ENCODE measurements at places on chromosomes 5 and 9.

DNA sequence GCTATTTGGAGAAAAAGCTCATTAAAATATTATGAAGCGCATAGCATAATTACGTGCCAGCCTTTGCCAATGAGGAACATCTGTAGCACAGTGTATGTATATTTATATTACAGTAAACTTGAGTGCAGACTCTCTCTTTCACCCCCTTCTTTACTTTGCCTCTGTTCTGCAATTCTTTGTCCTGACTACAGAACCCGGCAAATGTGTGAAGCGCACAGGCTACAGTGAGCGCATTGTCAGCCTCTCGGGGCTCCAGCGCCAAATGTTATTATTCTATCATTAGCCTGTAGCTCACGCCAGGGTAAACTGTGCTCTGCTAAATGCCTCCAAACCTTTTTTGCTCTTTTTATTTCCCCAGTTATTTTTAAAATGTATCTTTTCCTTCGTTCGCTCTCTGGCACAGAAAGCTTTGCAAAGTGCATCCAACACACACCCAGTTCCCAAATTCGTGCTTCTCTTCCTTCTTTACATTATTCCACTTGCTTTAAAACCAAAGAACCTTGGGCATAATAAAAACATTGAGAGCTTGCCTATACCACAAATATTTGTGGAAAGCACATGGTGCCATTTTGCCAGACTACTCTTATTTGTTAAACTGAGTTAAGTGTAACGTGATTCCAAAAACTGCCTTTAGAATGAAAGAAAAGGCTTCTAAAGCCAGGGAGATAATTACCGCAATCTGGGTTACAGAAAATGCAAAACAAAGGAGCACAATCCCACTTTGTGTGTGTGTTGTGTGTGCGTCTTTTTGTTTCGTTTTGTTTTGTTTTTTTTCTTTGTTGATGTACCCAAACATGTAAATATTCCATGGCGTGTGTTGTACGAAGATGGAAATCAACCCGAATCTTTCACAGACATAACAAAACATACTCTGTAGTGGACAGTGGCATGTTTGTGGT lies 164.1 kb upstream of the MPDZ start:
- DNase-seq, result no peak

DNA sequence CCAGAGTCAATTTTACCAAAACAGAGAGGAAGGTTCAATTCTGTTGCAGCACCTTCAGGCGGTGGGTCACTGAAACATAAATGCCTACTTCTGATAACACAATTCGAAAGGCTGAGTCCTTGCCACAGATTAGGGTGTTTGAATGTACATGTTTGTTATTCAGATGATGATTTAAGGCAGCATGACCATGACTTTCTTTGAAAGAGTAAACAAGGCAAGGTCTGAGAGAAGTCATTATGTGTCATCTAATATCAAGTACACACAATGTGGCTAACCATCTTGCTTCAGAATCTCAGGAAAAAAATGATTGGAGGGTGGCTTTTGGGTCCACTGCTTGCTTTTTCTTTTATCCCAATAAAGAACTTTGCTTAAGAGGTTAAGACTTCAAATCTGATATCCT lies 457.5 kb downstream of the TAF11L14 start:
- no peak for DNase-seq

GRCh38 chr5:38329132-38329715 lies 70.9 kb downstream of the EGFLAM start:
- DNase-seq, result no peak

GRCh38 chr5:39521098-39521860 lies 96.5 kb upstream of the DAB2 start:
- DNase-seq, result no peak

DNA sequence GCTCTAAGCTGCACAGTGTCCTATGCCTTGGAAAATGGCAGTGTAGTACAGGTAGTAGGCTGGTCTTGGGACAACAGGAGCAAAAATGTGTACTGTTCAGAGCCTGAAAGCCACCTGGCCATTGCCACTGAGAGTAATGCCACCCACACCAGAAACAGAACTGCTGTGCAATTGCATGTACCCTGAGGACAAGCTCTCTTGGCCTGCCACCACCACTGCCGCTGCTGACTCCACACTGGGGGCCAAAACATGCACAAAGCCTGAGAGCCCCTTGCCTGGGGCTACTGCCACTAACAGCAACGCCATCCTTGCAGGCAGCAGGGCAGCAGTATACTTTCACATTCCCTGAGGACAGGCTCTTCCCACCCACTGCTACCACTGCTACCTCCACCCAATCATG lies 251.9 kb upstream of the CDH12 start:
- DNase-seq, result no peak

DNA sequence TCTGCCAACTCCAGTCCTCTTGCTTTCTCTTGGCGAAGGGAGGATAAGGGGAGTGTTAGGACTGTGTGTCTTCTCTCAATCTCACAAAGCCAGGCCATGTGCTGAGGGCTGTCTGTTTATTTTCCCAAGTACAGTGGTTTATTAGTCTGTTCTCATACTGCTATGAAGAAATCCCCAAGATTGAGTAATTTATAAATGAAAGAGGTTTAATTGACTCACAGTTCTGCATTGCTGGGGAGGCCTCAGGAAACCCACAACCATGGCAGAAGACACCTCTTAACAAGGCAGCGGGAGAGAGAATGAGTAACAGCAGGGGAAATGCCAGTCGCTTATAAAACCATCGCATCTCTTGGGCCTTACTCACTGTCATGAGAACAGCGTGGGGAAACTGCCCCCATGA lies 36.2 kb upstream of the CKS2 start:
- peak; percentile 95 for DNase-seq

GRCh38 chr9:4743131-4743875 lies 2.3 kb upstream of the AK3 start:
- DNase-seq, result no peak

- DNase-seq, result no peak
Observed at GRCh38 chr9:123320814-123321213, 35.2 kb upstream of the CRB2 start.

- no peak for DNase-seq
Observed at GRCh38 chr5:121987685-121988073, 25.9 kb downstream of the SRFBP1 start.

DNA sequence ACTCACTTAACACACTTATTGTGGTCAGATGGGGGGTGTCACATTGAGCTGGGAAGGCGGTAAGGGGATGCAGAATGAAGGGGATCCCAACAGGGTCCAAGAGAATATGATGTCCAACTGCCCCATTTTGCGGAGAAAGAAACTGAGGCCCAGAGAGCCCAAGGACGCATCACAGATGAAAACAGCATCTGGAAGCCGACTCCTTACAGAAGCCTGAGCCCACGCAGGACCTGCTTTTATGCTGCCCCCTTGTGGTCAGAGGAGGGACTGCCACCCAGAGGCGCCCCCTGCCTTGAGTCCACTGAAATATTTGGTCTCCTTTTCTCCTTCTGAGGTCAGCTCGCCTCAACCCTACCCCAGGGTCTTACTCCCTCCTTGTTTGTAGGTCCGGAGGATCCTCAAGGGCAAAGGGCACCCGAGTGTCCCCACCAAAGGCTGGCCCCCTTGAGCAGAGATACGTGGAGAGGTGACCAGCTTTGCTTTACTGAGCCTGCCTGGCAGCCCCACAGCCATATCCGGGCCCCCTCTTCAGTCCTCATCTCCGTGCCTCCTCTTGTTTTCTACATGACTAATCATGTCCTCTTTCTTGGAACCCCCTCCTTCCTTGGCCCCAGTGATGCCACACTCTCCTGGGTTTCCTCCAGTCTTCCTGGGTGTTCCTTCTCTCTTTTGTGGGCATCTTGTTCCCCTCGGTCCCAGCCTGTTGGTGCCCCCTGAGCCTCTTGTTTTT lies 30.0 kb upstream of the TTLL11 start:
- no peak for DNase-seq

- no peak for DNase-seq
Observed at GRCh38 chr5:82489683-82490082, 211.5 kb upstream of the RPS23 start.

DNA sequence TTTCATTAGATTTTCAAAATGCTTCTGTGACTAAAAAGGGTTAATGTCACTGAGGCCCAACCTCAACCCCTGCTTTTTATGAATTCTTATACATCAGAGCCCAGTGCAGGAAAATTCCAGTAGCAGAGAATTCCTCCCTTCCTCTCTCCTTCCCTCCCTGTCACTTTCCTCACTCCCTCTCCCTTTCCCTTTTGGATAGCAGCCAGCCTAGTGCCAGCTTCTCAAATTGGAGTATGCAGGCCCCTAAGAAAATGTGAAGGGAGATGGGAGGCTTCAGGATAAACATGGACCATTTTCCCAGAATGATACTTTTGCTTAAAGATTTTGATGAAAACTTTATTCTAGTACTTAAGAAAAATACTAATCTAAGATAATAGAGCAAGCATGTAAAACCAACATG lies 507.4 kb downstream of the KDM4C start:
- DNase-seq, result no peak

- DNase-seq, result no peak
Observed at GRCh38 chr5:146539973-146540372, 24.0 kb upstream of the GPR151 start.

DNA sequence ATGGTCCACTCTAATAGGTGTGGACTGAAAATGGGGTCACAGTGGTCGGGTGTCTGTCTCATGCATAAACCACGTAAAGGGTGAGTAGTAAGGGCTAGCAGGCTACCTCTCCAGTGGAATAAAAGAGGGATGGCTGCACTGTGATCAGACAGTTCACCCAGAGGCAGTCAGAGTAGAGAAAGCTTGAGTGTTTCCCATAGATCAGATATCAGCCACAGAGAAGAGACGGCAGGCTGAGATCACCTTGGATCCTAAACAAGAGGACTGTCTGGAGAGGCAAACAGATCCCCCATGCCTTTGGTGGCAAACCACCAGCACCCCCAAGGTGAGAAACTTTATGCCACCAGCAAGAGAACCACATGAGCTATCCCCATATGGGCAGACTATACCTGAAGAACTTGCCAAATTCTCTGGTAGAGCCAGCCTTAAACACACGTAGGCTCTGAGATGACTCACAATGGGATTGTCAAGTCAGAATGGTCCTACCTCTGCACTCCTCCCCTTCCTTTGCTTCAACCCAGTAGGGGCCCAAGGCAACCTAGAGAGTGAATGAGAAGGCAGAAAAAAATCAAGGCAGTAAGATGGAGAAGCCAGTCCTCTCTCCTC lies 205.2 kb upstream of the MAP3K1 start:
- DNase-seq, result no peak

GRCh38 chr5:157121709-157122108 lies 12.9 kb upstream of the HAVCR2 start:
- DNase-seq, result no peak

DNA sequence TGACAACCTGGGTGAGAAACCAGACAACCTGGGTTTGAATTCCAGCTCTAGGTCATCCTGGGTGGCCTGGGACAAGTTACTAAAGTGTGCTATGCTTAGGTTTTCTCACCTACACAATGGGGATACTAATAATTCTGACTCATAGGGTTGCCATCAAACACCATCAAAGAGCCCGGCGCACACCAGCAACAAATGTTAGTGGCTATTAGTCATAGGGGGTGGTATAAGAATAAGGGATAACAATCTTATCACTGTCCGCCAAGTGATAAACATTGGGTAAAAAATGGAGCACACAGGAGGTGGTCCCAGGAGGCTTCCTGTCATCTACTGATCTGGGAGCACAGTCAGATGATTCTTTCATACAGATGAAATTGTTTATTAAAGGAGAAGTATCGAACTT lies 61.4 kb upstream of the AFAP1L1 start:
- DNase-seq, result no peak

DNA sequence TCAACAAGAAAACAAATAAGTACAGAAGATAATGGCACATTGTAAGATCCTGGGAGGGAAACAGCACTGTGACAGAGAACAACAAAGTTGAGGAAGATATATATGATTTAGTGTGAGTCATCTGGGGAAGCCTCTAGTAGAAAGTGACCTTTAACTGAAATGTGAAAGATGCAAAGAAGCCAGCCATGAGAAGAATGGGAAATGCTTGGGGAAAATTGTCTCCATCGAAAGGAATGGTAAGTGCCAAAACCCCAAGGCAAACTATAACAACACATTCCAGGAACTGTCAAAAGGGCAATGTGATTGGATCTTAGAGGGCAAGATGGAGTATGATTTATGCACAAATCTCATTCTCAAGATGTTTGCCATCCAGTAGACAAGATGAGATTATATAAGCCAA lies 537.8 kb upstream of the BRINP1 start:
- no peak for DNase-seq

- no peak for DNase-seq
Observed at GRCh38 chr5:29218138-29218537, 1975.3 kb upstream of the CDH6 start.

DNA sequence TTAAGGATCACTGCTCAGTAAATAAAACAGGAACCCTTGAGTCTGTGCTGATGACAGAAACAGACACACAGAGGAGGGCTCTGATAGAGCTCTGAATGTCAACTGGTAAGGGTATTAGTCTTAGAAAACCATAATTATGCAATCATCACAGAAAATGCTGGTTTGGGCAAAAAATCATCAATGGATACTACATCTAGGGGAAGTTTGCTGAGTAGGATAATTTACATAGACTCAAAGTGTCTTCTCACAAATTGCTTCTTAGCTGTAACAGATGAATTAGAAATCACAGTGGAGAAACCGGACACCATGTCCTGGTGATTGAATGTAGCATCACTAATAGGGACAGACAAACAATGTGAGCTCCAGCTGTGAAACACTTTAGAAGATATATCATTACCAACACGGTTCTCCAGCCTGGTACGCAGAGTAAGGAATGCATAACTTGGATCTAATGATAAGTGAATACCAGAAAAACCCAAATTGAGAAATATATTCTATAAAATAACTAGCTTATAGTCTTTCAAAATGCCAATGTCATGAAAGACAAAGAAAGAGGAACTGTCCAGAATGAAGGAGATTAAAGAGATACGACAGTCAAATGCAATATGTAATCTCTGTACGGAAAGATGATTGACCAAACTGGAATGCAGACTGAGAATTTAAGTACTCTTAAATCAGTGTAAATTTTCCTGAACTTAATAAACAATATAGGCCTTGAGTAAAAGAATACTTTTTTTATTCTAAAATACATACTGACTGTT lies 17.3 kb downstream of the CHD1 start:
- no peak for DNase-seq

- DNase-seq, result no peak
Observed at GRCh38 chr9:134040781-134041648, 15.7 kb downstream of the BRD3OS start.

GRCh38 chr9:114336157-114336556 lies 6.5 kb downstream of the ORM2 start:
- no peak for DNase-seq
